Karpas-422 (cell line): ENCODE measurements at places on chromosomes 3 and 15. TPM values are rescaled to one million over a fixed set of nuclear protein-coding genes. Genes with fewer than 3 reads are reported as not detected.

The PTH1R gene
- not detected in 2 replicates for total RNA-seq

The THRB gene
- total RNA-seq: not detected in 2 replicates

The GOLGA8B gene
- 96.7 and 186 TPM in 2 replicates for total RNA-seq

The ARHGEF26 gene
- total RNA-seq: not detected in 2 replicates

The MNS1 gene
- 3.5 and 4.6 TPM in 2 replicates for total RNA-seq
